Activated effector memory CD4-positive, alpha-beta T cell treated with Interleukin-2 at 50 U/mL for 16 hours (primary cell): ENCODE measurements at places on chromosomes 12 and 14.

DNA sequence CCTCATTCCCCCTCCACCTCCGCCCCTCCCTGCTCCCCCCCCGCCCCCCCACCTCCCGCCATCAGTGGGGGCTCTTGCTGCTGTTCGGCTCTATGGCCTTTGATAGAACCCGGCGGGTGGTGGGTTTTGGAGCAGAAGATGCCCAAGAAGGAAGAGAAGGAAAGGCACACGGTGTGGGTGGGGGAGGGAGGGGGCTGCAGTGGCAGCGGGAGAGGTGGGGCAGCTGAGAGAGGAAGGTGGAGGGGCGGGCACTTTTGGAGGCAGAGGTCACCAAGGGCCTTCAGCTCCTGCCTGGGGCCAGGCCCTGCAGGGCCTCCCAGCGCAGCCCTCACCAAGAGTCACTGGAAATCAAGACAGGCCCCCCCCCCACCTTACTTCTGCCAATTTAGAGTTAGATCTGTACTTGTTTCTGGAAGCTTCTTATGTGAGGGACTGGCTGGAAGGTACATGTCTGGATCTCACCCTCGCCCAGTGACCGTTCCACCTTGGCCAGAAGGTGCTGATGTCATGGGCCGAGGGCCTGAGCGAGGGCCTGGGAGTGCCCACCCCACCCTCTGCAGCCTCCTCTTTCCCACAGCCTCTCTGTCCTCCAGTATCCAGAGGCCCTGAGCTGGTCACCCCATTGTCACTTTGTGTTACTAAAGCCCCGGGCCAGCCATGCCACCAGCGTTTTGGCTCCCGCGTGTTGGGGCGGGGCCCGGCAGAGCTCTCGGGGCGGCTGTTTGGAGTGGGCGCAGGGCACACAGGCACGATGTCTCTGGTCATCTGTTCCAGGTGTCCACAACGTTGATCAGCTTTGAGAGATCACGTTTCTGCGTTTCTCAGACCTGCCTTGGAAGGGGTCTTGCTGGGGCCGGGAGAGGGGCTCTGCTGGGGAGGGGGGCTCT is 153.9 kb downstream of the KIF26A start:
- DNase-seq = no peak

GRCh38 chr14:50670196-50670865 is 2.2 kb upstream of the SAV1 start:
- no peak for DNase-seq

GRCh38 chr14:91229743-91230200 is 14.7 kb downstream of the GPR68 start:
- peak; percentile 64 for DNase-seq

DNA sequence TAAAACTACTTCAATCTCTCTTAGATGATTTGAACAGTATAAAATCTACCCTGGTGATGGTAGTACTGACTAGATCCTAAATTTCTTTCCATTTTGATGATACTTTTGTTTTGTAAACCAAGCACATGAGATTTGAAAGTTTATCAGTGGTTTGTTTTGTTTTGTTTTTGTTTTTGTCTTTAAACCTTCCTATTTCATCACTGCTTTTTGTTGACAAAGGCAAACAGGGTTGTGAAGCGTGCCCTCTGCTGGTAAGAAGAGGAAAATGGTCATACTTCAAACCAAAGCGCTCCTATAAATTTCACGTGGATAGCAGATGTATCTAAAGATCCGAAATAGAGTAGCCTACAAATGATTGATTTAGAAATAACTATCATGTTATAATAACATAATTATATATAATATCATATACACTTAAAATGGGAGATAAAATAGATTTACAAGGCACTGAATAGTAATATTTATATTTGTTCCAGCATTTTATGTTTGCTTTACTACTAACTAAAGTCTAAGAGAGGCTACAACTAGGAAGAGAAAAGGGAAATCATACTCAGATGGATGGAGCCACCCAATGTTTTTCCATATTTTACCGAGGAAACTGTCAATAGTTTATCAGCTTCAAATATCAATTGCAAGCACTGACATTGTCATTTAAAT is 254.0 kb upstream of the USP15 start:
- no peak for DNase-seq

- no peak for DNase-seq
Observed at GRCh38 chr14:28676479-28676878, 90.1 kb upstream of the FOXG1 start.

GRCh38 chr14:90579816-90580215 is 183.0 kb downstream of the CALM1 start:
- no peak for DNase-seq

- no peak for DNase-seq
Observed at GRCh38 chr12:98227162-98227561, 288.2 kb upstream of the TMPO start.

DNA sequence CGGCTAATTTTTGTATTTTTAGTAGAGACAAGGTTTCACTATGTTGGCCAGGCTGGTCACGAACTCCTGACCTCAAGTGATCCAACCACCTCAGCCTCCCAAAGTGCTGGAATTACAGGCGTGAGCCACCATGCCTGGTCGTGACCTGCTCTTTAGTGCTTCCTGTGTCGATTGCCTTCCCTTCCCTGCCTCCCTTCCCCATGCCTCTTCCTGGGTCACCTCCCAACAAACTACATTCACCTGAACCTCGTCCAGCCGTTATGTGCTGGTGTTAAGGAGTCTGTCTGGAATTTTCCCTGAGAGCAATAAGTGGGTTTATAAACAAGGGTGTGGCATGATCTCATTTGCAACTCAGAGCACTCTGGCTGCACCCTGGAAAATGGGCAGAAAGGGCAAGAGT is 32.1 kb upstream of the C12orf76 start:
- DNase-seq = no peak

- no peak for DNase-seq
Observed at GRCh38 chr14:30569903-30570226, 10.9 kb downstream of the G2E3 start.

DNA sequence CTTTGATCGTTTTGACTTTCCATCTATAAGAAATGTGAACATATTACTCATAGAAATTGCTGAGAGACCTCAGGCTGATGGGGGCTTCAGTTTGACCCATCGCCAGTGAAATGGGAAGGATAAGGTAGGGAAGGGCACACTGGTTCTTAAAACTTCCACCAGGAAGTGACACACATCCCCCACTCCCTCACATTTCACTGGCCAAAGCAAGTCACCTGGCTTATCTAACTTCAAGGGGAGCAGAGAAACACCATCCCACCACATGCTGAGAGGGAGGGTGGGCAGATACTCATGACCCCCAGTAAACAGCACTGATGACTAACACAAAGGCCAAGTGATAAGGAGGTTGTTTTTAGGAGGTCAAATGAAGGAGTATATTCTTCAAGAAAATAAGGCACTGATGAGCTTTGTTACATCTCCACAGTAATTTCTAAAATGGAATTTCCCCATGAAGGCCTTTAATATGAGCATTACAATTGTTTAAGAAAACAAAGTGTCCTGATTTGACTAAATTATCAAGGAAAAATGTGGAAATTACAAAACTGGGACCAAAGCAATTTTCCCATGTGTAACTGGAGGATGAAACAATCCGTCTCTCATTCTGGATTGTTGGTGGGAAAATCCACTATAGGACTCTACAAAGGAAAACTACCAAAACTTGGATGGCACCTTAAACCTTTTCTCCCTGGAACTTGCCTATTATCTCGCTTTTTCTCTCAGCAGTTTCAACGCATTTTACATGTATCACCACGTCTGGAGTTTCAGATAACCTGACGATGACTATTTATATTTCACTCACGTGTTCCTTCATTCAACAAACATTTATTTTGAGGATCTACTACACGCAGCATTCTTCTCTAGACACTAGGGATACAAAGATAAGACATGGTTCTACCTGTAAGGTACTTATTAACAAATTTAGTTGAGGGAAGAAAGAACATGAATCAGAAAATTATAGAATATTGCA is 91.8 kb upstream of the EEA1 start:
- no peak for DNase-seq
